Urinary bladder (tissue), 4 donors: ENCODE measurements at places on chromosomes 16 and 17. TPM values are rescaled to one million over a fixed set of nuclear protein-coding genes. Genes with fewer than 3 reads are reported as not detected.

Gene TMEM98
- polyA plus RNA-seq: 86.3 TPM

Gene CEP112
- polyA plus RNA-seq: 12.4 TPM

GRCh38 chr16:68825427-68825826 is 17.9 kb upstream of the TANGO6 start:
- no peak for DNase-seq

Gene GRIN2C
- 0.47 TPM for polyA plus RNA-seq

Gene C16orf54
- polyA plus RNA-seq: 1.9 TPM

Gene KRTAP4-5
- polyA plus RNA-seq: not detected

DNA sequence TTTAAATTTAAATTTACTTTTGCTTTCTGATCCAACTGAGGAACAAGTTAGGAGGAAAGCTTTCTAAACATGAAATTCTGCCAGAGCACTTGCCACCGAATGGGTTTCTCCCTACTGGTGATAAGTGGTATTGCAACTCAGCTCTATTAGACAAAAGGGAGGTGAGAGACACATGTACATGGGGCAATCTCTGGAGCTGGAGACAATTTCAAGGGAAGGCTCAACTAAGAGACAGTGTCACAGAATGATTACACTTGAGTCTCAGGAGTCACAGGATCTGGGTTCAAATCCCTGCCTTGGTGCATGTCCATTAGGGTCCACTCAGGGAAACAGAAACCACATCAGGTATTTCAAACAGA is 37.4 kb downstream of the SOCS1 start:
- DNase-seq: no peak

GRCh38 chr17:38747463-38748148 is 530 bp downstream of the PCGF2 start:
- no peak for DNase-seq

Gene CA10
- 0.24 TPM for polyA plus RNA-seq

Gene AGRP
- polyA plus RNA-seq: not detected

DNA sequence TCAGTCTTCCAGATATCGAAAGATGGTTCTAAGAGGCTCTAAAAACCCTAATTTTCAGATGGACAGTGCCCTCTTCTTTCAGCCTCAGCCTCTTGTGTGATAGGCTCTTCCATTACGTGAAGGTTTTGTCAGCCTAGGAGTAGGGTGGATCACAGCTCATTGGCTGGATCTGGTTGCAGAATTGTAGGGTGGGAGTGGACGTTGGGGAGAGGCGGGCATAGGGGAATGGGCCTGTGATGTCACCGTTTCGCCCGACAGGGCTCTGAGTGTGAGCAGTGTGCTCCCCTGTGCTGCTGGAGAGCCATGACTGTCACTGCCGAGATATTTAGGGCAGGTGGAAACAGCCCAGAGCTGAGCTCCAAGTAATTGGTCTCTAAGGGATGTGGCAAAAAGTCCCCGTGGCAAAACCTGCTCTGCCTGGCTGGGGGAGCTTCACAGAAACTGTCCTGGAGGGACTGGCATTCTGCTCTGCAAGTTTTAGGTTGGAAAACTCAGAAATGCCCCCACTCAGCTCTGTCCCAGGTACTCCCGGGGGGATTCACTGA is 6.2 kb upstream of the WFIKKN1 start:
- no peak for DNase-seq

- DNase-seq: no peak
Measured at GRCh38 chr17:80034791-80035686, 633 bp downstream of the TBC1D16 start.

Gene CAPN15
- polyA plus RNA-seq: 30.3 TPM

GRCh38 chr16:66020046-66020445 is 346.4 kb upstream of the CDH5 start:
- DNase-seq: no peak

GRCh38 chr16:65229191-65229662 is 107.4 kb upstream of the CDH11 start:
- no peak for DNase-seq

DNA sequence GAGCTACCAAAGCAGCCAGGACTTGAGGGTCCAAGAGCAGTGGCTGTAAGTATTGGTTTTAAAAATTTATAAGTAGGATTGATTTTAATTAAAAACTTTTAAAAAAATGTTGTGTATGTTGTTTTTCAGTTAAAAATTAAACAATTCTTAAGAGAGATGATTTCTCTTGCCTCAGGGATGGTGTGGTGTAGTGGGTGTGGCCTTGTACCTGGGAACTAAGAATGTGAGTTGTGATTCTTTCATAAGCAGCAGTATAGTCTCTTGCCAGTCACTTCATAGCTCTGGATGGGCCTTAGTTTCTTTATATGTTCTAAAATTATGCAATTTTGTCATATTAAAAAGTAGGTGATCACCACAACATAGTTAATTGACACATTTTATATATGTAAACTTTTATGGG is 99.5 kb downstream of the FTO start:
- DNase-seq: no peak

Gene CLN3
- polyA plus RNA-seq: 32.2 TPM

DNA sequence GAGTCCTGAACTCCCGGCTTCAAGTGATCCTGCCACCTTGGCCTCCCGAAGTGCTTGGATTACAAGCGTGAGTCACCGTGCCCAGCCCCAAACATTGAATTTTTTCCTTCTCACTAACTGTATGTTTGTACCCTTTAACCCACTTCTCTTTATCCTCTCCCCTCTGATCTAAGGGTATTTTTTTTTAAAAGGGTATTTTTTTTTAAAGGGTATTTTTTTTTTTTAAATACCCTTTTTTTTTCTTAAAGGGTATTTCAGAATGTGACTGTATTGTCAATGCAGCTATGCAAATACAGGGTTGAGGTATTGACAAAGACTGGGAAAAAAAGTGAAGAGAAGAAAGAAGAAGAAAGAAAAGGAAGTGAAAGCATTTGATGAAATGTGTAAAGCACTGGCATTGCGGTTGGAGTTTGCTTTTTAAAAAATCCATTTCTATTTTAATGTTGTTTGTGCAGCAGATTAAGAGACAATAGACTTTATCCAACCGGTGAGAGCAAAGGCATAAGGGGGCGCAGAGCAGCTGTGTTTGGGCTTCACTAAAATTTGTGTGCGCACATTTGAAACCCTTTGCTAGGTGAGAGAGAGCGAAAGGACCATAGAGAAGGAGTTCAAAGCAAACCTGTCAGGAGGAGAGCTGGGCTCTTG is 42.4 kb downstream of the SYT17 start:
- DNase-seq: no peak

- no peak for DNase-seq
Measured at GRCh38 chr16:48583075-48584065, 26.6 kb downstream of the N4BP1 start.
